ENCODE measurements at places on chromosomes 16 and 17.
A peak's percentile ranks its signal among the peaks of the same experiment; 100 is the strongest.

- no peak for DNase-seq
Observed at GRCh38 chr17:29102741-29103181, 59.8 kb downstream of the PIPOX start.

GRCh38 chr17:70483624-70484023 is 314.3 kb downstream of the KCNJ2 start:
- DNase-seq: peak; percentile 60

- DNase-seq: no peak
Observed at GRCh38 chr17:334974-335481, 17.6 kb downstream of the RPH3AL start.

GRCh38 chr17:17467720-17468119 is 9.1 kb upstream of the MED9 start:
- DNase-seq: no peak

GRCh38 chr17:68613739-68614298 is 12.7 kb upstream of the FAM20A start:
- no peak for DNase-seq

DNA sequence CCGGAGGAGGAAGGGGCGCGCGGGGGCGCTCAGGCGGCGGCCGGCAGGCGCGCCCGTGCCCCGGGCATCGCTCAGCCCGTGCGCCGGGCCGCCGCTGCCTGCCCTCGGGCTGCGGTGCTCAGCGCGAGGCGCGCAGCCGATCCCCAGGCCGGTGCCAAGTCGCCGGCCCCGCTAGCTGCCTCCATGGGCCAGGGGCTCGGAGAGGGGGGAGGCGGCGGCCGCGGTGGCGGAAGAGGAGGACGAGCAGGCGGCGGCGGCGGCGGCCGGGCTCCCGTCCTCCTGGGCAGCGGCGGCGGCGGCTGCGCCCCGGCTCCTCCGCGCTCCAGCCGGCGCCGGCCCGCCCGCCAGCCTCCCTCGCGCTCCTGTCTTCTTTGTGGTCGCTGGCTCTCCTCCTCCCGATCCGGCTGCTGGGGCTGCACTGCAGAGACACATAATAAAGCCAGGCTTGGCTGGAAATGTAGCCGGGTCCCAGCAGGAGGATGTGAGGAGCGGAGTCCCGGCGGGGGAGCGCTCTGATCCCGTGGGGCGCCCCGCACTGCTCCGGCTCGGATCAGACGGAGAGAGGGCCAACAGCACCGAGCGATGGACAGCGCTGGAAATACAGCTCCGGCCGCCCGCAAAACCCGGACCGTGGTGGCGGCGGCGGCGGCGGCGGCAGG is 889 bp upstream of the ZNF423 start:
- DNase-seq: peak; percentile 84

DNA sequence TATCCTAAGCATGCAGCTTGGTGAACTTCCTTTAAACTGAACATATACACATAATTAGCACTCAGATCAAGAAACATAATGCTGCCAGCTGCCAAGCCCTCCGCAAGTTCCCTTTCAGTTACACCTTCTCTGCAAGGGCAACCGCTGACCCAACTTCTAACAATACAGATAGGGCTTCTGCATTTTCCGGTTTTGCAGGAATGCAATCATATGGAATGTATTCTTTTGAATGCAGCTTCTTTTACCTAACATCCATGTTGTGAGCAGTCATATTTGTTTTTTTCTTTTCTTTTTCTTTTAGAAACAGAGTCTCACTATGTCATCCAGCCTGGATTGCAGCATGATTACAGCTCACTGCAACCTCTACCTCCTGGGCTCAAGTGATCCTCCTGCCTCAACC is 110.7 kb downstream of the GSG1L start:
- no peak for DNase-seq

DNA sequence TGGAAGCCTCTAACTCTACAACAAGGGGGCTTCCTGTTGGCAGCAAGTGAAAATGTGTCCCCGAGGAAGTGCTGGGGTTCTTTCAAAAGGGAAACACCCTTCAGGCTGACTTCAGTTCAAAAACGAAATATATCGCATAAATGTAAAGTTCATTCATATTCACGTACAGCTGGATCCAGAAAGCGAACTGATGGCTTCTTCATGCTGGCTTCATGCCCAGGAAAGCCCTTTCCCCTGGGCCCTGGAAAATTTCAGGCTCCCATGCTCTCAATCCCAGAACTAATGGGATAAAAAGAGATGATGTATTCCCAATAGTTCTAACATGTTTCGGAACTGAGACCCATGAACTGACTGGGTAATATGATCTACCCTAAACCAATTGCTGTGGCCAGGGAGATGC is 104.7 kb upstream of the CDH13 start:
- no peak for DNase-seq

GRCh38 chr17:82318772-82319606 is 1.6 kb upstream of the CD7 start:
- DNase-seq: no peak

DNA sequence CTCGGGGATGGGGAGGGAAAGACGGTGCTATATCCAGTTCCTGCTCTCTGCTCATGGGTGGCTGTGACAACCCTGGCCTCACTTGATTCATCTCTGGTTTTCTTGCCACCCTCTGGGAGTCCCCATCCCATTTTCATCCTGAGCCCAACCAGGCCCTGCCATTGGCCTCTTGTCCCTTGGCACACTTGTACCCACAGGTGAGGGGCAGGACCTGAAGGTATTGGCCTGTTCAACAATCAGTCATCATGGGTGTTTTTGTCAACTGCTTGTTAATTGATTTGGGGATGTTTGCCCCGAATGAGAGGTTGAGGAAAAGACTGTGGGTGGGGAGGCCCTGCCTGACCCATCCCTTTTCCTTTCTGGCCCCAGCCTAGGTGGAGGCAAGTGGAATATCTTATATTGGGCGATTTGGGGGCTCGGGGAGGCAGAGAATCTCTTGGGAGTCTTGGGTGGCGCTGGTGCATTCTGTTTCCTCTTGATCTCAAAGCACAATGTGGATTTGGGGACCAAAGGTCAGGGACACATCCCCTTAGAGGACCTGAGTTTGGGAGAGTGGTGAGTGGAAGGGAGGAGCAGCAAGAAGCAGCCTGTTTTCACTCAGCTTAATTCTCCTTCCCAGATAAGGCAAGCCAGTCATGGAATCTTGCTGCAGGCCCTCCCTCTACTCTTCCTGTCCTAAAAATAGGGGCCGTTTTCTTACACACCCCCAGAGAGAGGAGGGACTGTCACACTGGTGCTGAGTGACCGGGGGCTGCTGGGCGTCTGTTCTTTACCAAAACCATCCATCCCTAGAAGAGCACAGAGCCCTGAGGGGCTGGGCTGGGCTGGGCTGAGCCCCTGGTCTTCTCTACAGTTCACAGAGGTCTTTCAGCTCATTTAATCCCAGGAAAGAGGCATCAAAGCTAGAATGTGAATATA is 4.8 kb upstream of the LASP1NB start:
- no peak for DNase-seq

Data from type B pancreatic cell (in vitro differentiated cells).